Stimulated activated CD4-positive, alpha-beta T cell treated with anti-CD3 and anti-CD28 coated beads, Interleukin-1b, Interleukin-23, amount 100 ng/mL, for 24 hours (primary cell): ENCODE measurements at places on chromosomes 5 and 9.

GRCh38 chr9:34454571-34455065 is 3.8 kb downstream of the FAM219A start:
- no peak for DNase-seq

GRCh38 chr9:111474385-111474784 is 9.8 kb downstream of the ECPAS start:
- no peak for DNase-seq

GRCh38 chr5:161863811-161864210 is 15.9 kb downstream of the GABRA1 start:
- DNase-seq, result no peak

DNA sequence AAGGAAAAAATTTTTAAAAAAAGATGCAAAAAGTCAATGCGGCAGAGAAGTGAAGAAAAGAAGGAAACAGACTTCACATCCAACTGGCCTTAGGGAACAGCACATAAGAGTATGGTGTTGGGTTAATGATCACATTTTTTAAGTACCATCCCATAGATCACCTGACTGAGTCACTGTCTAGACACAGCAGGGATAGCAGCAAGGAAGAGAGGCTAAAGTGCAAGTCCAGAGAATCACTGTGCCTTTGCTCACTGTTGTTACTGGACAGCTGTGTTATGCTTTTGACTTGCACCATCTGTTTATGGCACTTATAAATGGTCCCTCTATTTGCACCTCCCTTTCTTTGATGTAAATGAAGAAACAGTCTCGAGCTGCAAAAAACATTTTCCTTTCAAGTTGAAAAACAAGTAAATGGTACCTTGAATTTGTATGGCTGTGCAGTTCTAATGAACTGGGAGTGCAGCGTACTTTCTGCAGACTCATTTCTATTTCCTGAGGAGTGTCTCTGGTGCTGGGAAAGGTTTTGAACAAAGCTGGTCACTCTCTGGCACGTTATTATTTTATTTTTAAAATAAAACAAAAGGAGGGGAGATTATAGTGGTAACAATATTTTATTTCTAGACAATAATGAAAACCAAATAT is 84.2 kb downstream of the TRPM6 start:
- no peak for DNase-seq

DNA sequence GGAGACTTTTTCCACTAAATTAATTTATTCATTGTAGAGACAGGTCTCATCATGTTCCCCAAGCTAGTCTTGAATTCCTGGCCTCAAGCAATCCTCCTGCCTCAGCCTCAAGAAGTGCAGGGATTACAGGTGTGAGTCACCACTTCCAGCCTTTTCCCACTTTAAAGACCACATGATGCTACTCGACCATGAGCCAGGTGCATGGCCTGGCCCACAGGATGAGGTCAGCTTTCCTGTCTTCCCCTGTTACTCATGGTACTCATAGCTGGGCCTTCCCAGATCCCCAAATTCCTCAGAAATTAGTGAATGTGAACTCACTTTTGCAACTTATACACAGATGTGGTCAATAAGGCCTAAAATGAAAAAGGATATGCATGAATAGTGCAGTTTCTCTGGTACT is 395.9 kb downstream of the SEMA5A start:
- DNase-seq, result no peak

DNA sequence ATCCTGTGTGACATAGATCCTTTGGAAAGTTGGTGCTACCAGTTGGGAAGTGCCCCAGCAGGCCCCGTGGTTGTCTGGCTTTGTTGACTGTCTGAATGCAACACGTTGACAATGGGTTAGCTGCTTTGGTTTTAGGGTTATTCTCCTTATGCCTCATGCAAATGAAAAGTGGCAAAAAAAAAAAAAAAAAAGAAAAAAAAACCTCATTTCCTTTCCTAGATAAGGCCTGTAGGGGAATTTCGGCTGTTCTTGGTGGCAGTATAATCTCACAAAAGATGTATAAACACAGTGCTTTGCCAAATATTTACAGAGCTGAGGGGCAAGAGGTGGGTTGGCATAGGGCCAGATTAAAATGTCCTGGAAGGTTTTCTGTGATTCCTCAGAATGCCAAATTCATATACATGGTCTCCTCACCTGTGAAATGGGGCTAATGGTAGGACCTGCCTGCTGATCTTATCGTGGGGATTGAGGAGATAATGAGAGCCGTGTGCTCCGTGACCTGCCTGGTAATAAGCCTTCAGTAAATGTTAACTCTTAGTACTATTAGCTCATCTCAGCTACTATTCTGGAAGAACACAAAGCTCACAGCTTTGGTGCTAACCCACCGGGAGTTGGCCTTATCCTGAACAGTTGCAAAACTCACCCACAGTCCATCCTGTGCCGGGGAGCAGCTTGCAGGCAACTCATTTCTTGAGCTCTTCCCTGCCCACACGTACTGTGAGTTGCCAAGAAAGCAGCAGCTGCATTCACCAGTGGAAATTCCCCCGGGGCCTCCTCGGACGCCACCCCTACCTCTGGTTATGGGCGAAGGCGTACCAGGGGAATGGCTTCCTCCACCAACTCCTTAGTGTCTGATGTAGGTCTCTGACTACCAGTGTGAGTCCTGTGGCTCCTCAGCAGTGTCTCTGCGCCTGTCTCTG is 220.3 kb downstream of the NR3C1 start:
- peak; percentile 50 for DNase-seq

DNA sequence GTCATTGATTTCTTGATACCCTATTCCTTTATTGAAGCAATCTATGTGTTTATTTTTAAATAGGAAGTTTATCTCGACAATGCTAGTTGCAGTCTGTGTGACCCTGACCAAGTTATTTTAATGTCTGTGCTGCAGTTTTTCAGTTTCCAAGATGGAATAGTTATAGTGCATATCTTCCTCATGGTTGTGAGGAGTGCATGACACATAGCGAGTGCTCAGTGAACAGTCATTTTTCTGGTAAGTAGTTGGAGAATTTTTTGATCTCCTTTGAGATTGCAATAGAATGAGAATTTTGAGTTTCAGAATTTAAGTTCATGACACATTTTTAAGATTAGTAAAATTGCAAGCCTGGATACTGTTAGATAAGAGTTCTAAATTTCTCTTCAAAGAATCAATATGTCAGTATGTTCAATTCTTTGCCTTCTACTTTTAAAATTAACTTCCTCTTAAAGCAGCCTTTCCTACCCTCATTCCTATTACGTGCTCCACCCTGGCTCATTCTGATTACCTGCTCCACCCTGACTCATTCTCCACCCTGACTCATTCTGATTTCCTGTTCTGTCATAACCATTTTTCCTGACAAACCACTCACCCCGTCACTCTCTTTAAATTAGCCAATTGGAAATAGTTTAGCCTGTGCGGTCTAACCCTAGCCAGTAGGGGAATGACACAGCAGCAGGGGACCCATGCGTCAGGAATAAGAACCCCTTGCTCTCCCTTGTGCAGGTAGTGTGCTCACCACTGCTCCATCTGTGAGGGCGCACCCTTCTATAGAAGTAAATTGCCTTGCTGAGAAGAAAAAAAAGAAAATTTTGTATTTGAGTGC is 30.7 kb downstream of the SPIN1 start:
- DNase-seq, result no peak

GRCh38 chr9:113895526-113895925 is 19.4 kb downstream of the ZNF618 start:
- no peak for DNase-seq

GRCh38 chr5:7347377-7347776 is 48.6 kb upstream of the ADCY2 start:
- DNase-seq, result no peak
